ENCODE measurements at places on chromosomes 1 and 21. TPM values are rescaled to one million over a fixed set of nuclear protein-coding genes. Genes with fewer than 3 reads are reported as not detected.

DNA sequence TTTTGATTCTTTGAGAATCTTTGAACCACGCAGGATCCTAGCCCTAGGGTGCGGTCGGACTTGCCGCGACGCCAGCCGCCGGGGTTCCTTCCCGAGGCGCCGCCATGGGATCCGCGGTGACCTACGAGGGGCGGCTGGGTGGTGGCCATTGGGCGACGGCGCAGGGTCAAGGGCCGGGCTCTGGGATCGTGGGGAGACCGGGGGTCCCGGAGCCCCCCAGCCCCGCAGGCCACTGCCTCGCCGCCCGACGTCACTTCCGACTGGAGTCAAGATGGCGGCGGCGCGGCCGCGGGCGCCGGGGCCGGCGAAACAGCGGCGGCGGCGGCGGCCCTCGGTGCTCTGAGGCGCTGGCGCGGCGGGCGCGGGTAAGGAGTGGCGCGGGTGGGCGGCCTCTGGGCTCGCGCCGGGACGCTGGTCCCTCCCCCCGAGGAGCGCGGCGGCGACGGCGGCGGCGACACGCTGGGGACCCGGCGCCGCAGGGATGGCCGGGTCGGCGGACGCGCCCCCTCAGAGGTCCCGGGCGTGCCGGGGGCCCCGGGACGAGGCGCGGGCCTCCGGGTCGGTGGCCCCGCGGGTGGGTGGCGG is at the start of gene PRDM2:
TSS of gene PRDM2 (plus strand) at position 253 of the 585 bp plus-strand sequence. CDS start 15,418 bp downstream, outside the sequence.
- DNase-seq = peak; percentile 32

Gene LAMTOR5
- 116 TPM for total RNA-seq

DNA sequence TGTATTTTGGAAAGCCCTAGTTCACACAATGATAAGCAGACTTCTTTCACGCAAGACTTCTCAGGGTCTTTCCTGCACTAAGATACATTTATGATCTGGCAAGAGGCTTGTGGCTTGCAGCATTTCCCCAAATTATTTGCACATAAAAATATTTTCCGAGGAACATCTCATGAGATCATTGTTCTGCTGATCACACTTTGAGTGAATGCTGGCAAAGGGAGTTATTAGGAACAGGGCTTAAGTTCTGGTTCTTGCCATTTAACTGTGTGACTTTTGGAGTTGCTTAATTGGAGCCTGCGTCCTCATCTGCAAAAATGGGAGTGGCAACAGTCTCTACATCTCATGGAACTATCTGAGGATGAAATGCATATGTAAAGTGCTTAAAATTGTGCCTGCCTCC is 50.2 kb downstream of the GADD45A start:
- no peak for DNase-seq

Gene TIE1
- 0.58 TPM for total RNA-seq

- DNase-seq = no peak
Observed at GRCh38 chr21:25742900-25743299, 8.1 kb downstream of the GABPA start.

DNA sequence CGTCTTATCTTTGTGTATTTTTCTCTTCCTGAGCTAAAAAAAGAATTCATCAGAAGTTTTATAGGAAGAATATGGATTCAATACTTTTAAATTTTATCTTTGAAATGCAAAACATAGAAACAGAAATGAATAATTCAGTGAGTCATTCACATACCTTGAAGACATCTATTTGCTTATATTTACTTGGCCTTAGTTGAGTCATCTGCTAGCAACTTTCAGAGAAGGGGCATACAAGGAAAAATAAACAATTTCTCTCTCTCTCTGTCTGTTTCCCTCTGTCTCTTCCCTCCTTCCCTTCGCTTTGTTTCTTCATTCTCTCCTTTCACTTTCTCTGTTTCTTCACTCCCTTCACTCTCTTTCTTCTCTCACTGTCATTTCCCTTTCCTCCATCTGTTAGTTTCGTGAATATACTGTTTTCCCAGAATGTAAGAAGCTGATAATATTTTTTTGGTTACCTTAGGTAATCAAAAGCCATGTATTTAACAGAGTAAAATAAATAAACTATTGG is 477.2 kb downstream of the BRINP3 start:
- peak; percentile 49 for DNase-seq

- DNase-seq = no peak
Observed at GRCh38 chr1:54120698-54121481, 31.9 kb downstream of the CDCP2 start.
